ENCODE measurements at places on chromosomes 6 and 20.
A peak's percentile ranks its signal among the peaks of the same experiment; 100 is the strongest.

- peak; percentile 71 for DNase-seq
Measured at GRCh38 chr20:36881888-36882287, 6.0 kb downstream of the TLDC2 start.

- DNase-seq, result no peak
Measured at GRCh38 chr6:146210406-146211083, 181.7 kb downstream of the GRM1 start.

DNA sequence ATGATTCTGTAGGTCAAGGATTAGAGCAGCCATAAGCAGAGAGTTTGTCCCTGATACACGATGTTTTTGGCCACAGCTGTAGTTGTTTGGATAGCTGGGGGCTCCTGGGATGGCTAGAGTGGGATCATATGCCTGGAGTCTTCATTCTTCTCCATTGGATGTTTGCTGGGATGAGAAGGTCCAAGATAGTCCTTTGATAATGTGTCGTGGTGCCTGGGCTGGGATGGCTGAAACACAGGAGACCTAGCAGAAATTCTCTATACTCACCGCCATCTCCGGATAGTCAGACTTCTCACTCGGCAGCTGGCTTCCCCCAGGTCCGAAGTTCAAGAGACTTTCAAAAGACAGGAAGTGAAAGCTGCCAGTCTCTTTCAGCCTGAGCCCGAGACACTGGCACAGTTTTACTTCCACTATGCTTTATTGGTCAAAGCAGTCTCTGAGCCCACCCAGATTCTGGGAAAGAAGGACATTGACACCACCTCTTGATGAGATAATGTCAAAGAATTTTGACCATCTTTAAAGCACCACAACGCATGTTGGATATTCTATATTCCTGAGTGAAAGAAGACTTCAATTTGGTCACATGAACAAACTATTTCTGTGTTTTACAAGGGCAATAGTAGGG, 16.0 kb downstream of the MARCKS start:
- no peak for DNase-seq

DNA sequence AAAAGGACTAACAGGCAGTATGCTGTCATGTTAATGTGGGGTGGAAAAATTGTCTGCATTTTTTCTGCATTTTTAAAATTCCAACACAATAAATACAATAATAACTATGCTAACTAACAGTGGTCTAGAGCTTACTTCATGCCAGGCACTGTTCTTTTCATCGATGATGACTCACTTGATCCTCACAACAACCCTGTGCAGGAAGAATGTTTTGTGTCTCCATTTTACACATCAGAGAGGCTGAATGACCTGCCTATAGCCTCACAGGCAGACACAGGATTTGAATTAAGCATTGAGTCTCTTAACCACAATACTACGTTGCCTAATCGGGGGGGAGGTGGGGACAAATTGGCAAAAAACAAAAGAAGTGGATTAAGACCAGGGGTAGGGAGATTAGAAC, 26.9 kb upstream of the FANCE start:
- DNase-seq, result no peak

DNA sequence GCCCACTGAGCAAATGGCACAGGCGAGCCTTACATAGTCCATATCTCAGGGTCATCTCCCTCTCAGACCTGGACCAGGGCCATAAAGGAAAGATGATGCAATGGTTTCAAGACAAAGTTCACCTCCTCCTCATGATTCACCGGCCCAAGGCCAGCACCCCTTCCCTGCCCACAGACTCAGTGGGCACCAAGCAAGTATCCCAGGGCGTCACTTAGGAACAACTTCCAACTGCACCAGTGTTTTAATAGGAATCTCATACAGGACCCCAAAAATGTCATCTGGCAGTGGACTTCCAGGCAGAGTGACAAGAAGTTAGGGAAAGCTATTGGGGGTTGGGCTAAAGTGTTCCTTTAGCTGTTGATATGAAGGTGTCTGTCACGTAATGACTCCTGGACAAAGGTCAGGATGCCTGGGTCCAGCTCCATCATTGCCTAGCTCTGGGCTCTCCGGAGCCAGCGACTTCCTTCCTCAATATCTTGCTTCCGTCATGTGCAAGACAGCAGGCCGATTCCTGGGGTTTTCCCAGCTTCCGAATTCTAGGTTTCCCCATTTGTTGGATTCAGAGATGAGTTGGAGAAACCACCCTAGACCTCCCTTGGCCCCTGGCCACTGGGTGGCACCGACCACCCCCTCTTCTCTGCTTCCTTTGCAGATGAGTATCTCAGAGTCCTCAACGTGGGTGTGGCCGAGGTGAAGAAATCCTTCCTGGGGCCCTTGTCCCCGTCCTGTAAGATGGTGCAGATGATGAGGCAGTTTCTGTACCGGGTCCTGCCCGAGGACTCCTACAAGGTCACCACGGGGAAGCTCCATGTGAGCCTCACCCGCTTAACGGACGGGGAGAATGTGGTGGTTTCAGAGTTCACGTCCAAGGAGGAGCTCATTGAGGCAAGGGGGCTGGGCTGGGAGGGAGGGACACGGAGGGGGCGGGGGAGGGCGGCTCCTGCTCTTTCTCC, 21.1 kb downstream of the PNPLA1 start:
- no peak for DNase-seq
